Esophagus squamous epithelium (tissue), 5 donors: ENCODE measurements at places on chromosomes 5 and 9. TPM values are rescaled to one million over a fixed set of nuclear protein-coding genes. Genes with fewer than 3 reads are reported as not detected.
A peak's percentile ranks its signal among the peaks of the same experiment; 100 is the strongest.

GRCh38 chr5:78985116-78985724, at the start of gene ARSB:
Gene ARSB (minus strand): TSS chr5:78985310. CDS start chr5:78985248, 62 bp downstream.
- H3K36me3 ChIP-seq, result no peaks in the 10 kb centered on the region
- no peaks in the 10 kb centered on the region for H3K27me3 ChIP-seq

GLDC gene
- 21.6 TPM for total RNA-seq

- no peak overlapping the region for H3K4me3 ChIP-seq
- H3K36me3 ChIP-seq, result no peaks in the 10 kb centered on the region
- no peak for DNase-seq
- H3K27ac ChIP-seq, result no peak overlapping the region
- no peaks in the 10 kb centered on the region for H3K4me1 ChIP-seq
These were observed 131.7 kb downstream of the UNC13B start for GRCh38 chr9:35293376-35293964.

- no peak for DNase-seq
- no peaks in the 10 kb centered on the region for H3K4me1 ChIP-seq
- H3K27ac ChIP-seq, result no peak overlapping the region
- H3K36me3 ChIP-seq, result no peaks in the 10 kb centered on the region
- H3K4me3 ChIP-seq, result no peak overlapping the region
- H3K27me3 ChIP-seq, result no peaks in the 10 kb centered on the region
These were observed 106.0 kb upstream of the LRRTM2 start for GRCh38 chr5:138981131-138981530.

DNA sequence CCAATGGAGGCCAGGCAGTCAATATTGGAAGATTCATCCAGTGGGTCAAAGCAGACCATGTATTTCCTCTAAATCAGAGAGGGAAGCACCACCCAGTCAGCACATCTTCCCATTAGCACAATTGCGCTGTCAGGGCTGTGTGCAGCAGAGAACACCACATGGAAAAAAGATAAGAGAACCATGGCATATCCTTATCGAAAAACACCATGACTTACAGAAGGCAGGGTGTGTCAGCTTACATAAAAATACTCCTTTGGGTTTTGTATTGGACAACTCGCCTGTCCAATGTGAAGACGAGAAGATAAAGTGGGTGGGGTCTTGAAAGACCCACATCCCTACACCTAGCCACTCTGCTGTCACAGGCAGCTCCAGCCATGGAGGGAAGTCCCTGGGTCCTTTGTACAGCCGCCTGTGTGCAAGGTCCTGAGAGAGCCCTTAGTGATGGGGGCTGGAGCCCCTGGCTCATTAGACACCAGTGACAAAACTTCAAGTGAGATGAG, 71.9 kb upstream of the SPATA31E1 start:
- no peak overlapping the region for H3K4me3 ChIP-seq
- no peaks in the 10 kb centered on the region for H3K4me1 ChIP-seq
- DNase-seq, result no peak
- no peaks in the 10 kb centered on the region for H3K27me3 ChIP-seq
- H3K27ac ChIP-seq, result no peak overlapping the region

DNA sequence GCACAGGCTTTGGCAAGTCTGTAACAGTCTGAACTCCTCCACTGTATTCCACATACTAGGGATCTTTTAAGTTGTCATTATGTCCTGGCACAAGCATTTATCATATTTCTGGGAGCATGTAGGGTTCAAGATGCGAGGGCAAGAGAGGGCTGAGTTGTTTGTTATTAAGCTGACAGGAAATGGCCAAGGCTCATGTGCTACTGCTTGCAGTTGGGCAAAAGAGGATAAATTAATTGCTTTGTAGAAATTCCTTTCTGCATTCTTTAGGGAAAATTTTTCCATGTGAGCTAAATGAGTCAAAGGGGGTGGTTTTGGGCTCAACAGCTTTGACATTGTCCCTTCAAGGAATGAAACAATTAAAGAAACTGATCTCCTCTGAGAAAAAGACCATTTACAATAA, 35.4 kb downstream of the DOCK8 start:
- no peaks in the 10 kb centered on the region for H3K36me3 ChIP-seq
- DNase-seq, result no peak
- no peak overlapping the region for H3K27ac ChIP-seq
- no peak overlapping the region for H3K4me3 ChIP-seq
- no peaks in the 10 kb centered on the region for H3K27me3 ChIP-seq

GRCh38 chr9:127318651-127319167, 54.1 kb downstream of the GARNL3 start:
- DNase-seq, result no peak
- no peaks in the 10 kb centered on the region for H3K4me1 ChIP-seq
- no peak overlapping the region for H3K27ac ChIP-seq
- H3K27me3 ChIP-seq, result no peaks in the 10 kb centered on the region
- H3K4me3 ChIP-seq, result no peak overlapping the region

THOC3 gene
- 136 TPM for total RNA-seq

DNA sequence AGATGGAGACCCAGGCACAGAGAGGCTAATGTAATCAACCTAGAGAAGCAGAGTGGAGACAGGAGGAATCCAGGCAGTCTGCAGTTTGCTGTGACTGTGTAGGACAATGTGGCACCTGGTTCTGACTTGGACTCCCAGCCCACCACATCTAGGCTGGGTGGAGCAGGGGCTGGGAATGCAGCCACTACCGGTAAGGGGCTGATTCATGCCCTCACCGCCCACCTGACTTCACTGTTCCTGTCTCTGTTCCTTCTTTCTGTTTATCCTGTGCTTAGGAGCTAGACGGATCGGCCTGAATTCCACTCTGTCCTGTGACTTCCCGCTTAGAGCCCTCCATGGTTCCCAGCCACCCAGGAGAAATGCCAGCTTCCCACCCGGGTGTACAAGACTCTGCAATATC, 2.6 kb downstream of the PDLIM4 start:
- H3K27ac ChIP-seq, result peak overlapping the region; percentile 94
- H3K27me3 ChIP-seq, result no peaks in the 10 kb centered on the region
- H3K4me3 ChIP-seq, result peak overlapping the region; percentile 74
- peaks cover 41% of the 10 kb centered on the region for H3K36me3 ChIP-seq

C1QTNF3 gene
- 5.1 TPM for total RNA-seq

GRCh38 chr5:116532762-116533525, 41.7 kb downstream of the SEMA6A start:
- no peak overlapping the region for H3K27ac ChIP-seq
- no peaks in the 10 kb centered on the region for H3K36me3 ChIP-seq
- H3K4me3 ChIP-seq, result no peak overlapping the region
- DNase-seq, result no peak
- H3K4me1 ChIP-seq, result no peaks in the 10 kb centered on the region

SPATA31C1 gene
- total RNA-seq, result not detected

IFNA21 gene
- not detected for total RNA-seq

DNA sequence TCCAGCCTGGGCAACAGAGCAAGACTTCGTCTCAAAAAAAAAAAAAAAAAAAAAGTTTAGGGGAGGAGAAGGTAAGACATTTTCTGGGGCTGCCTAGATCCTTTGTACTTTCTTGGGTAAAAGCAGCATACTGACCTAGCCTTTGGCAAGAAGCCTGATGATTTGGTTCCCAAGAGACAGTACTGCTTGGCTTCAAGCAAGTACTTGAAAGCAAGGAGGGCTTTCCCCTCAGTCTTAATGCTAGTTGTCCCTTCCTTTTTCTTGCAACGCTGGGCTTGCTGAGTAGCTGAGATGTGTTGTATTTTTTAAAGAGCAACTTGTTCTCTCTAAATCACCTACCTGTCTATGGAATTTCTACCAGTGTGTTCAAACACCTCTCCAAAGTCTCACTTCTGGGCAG, 76.2 kb downstream of the INSYN2B start:
- no peaks in the 10 kb centered on the region for H3K4me1 ChIP-seq
- no peak overlapping the region for H3K4me3 ChIP-seq
- no peaks in the 10 kb centered on the region for H3K27me3 ChIP-seq
- no peak overlapping the region for H3K27ac ChIP-seq

DNA sequence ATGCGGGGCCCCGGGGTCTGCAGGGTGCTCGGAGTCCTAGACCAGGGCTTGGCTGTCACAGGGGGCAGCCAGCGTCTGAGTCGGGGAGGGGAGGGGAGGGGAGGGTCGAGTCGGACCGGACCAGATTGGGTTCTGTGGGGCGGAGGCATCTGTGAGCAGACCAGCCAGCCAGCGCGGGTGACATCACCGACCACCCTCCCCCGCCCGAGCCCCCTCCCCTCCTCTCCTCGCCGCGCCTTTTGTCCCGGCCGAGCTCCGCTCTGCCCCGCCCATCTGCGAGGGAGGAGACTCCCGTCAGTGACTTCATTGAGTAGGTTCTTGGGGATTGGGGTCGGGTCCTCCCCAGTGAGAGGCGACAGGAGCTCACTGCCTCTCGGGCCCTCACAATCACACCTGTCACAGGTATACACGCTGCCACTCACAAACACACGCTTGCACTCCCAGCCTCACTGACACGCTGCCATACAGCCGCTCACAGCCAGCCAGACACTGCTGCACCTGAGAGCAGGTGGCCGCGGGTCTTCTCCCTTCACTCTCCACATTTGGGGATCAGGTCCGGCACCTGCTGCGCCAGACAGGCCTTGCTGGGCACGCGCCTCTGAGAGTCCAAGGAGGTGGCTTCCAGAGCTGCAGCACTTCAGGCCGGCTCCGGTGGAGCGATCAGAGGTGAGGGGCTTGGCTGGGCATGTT, 546 bp downstream of the DNAJB5 start:
- peaks cover 79% of the 10 kb centered on the region for H3K4me1 ChIP-seq
- H3K27me3 ChIP-seq, result no peaks in the 10 kb centered on the region
- H3K4me3 ChIP-seq, result peak overlapping the region; percentile 76
- no peaks in the 10 kb centered on the region for H3K36me3 ChIP-seq
- DNase-seq, result no peak

- H3K36me3 ChIP-seq, result no peaks in the 10 kb centered on the region
- H3K27me3 ChIP-seq, result no peaks in the 10 kb centered on the region
- DNase-seq, result no peak
- no peak overlapping the region for H3K27ac ChIP-seq
These were observed 189.8 kb downstream of the WDR70 start for GRCh38 chr5:37568893-37569292.

PDLIM4 gene
- total RNA-seq, result 16.5 TPM

DNA sequence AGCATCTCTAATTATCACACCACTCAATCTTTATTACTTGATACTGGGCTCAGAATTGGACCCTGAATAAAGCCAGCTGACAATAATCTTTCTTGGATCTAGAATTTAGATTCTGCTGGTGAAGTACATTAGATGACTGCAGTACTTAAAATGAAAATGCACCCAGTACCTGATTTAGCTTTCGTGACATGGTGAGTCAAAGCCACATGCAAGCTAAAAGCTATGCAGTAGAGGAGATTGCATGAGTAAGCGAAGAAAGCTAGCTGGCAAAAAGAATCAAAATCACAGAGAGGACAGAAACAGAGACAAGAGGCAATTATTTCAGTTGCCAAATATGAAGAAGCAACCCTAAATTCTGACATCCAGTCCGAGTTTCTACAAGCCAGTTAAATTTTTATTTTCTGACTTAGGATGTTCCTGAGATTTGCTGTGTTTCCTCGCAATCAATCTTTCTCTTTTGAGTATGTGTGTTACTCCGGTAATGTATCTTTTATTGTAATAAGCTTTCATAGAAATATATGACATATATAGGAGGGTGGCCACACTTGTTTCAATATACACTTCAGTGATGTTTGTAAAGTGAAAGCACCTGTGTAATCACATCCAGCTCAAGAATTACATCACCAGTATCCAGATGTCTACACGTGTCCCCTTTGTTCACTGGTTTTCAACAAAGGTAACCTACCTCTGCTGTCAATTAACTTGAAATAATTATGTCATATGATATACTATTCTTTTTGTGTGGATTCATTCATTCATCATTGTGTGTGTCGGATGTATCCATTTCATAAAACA, 101.7 kb downstream of the CDH18 start:
- DNase-seq, result no peak
- H3K4me3 ChIP-seq, result no peak overlapping the region
- H3K4me1 ChIP-seq, result no peaks in the 10 kb centered on the region
- H3K36me3 ChIP-seq, result no peaks in the 10 kb centered on the region
- no peak overlapping the region for H3K27ac ChIP-seq

DNA sequence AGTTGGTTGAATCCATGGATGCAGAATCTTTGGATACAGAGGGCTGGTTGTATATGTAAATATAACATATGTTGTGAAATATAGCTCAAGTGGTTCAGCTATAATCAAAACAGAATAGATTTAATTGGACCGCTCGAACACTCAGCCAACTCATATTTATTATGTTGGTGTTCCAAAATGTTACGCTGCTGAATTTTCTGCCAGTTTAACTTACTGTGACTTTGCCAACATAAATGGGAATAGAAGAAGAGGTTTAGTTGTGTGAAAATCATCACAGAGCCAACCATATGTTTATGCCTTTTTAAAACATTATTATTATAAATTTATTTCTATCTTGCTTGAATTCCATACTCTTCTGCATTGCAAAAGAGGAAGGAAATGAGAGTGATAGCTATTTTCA, 178.2 kb upstream of the FBXL7 start:
- no peaks in the 10 kb centered on the region for H3K4me1 ChIP-seq
- DNase-seq, result no peak
- H3K27me3 ChIP-seq, result no peaks in the 10 kb centered on the region
- H3K4me3 ChIP-seq, result no peak overlapping the region
- no peak overlapping the region for H3K27ac ChIP-seq

GRCh38 chr9:21265421-21266189, 25.8 kb upstream of the IFNA14 start:
- H3K4me1 ChIP-seq, result peaks cover 14% of the 10 kb centered on the region
- H3K36me3 ChIP-seq, result no peaks in the 10 kb centered on the region
- H3K4me3 ChIP-seq, result no peak overlapping the region
- peak overlapping the region; percentile 57 for H3K27ac ChIP-seq
- DNase-seq, result no peak

- H3K27me3 ChIP-seq, result no peaks in the 10 kb centered on the region
- no peak overlapping the region for H3K27ac ChIP-seq
- H3K4me3 ChIP-seq, result no peak overlapping the region
- H3K4me1 ChIP-seq, result no peaks in the 10 kb centered on the region
These were observed 101.0 kb upstream of the PIK3R1 start for GRCh38 chr5:68114378-68115040.

DNA sequence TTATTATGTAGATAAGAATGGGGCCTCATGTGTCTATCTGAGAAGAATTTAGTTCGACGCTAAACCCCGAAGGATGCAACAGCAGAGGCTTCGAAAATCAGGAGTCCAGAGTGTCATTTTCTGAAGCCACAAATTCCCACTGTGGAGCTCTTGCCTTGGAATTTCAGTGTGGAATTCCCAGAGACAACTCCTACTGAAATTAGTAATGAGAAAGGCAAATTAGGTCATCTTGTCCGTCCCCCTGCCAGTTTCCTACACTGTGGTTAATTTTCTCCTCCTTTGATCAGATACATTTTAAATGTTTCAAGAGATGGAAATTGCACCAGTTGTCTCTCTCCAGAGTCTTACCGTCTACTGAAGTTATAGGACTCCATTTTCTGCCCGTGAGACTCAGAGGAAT, 633.6 kb downstream of the BNC2 start:
- no peaks in the 10 kb centered on the region for H3K4me1 ChIP-seq
- no peak for DNase-seq
- no peaks in the 10 kb centered on the region for H3K36me3 ChIP-seq
- no peaks in the 10 kb centered on the region for H3K27me3 ChIP-seq

- DNase-seq, result no peak
- no peaks in the 10 kb centered on the region for H3K27me3 ChIP-seq
- peak overlapping the region; percentile 69 for H3K27ac ChIP-seq
- H3K4me1 ChIP-seq, result peaks cover 18% of the 10 kb centered on the region
- H3K4me3 ChIP-seq, result no peak overlapping the region
These were observed 13.4 kb upstream of the TNIP1 start for GRCh38 chr5:151094030-151094851.
